ENCODE measurements at places on chromosomes 11 and 22.

GRCh38 chr11:22753416-22753815 is 76.2 kb downstream of the SVIP start:
- no peak for DNase-seq

DNA sequence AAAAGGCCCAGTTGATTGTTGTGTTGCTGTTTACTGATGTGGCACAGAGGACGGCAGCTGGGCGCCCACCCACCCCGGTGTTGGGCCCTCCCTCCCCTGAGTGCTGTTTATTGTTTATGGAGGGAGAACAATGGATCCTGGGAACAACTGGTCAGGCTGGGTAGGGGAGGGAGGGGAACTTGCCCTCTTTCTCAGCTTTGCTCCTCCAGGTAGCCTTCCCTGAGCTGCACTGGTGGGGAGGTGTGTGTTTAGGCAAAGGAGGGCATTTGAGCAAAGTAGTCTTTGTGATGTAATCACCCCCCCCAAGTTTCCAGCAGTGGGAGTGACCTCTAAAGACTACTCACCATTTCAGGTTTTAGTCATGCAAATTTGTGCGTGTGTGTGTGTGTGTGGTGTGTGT is 1035.3 kb downstream of the NTM start:
- DNase-seq: no peak

DNA sequence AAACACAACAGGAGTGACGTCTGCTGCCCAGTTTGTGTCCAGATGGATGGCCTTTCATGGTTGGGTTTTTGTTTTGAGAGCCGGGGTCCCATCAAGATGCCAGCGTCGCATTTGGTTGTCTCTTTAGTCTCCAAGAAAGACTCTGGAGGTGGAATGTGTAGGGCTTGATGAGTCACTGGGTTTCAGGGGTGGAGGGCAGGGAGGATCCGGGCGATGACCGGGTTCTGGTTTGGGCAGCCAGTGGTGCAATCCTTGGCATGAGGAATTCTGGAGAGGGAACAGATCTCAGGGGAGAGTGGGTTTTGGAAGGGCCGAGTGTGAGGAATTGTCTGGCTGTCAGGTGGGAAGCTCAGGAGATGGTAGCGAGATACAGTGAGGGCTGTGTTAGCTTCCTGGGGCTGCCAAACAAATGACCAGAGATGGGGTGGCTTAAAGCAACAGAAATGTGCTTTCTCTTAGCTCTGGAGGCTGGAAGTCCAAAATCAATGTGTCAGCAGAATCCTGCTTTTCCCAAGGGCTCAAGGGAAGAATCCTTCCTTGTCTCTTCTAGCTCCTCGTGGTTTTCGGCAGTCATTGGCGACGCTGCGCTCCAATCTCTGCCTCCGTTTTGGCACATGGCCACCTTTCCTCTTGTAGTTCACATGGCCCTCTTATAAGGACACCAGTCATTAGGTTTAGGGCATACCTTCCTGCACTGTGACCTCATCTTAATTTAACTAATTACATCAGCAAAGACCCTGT is 26.4 kb upstream of the PPFIA1 start:
- DNase-seq: no peak

DNA sequence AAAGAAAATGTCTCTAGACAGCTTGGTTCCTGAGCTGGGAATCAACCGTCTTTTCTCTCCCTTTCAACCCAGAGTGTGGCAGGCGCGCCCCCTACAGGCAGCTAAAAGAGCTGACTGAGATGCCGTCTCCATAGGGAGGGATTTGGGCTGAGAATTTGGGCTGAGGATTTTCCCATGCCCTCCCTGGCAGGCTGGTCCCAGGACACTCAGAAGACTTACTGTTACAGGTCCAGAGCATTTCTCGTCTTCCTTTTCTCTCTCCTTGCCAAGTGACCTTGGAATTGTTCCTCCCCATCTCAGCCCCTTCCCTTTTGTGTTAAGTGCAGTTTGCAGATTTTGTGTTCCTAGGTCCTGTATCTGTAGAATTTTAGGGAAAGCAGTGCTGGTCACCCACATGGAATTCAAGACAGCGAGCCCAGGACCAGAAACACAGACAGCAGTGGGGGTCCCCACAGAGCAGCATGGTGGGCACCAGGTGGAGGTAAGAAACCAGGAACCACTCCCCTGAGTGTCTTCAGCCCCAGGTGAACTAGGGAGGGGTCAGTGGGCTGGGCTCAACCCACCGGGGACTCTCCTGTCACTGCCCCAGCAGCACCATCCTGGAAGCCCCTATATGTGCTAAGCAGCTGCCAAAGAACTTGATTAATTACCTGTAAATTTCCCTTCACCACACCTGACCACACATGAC is 9.9 kb upstream of the IGLL5 start:
- DNase-seq: no peak

- DNase-seq: peak; percentile 75
Measured at GRCh38 chr11:5367448-5368074, 16.1 kb upstream of the OR51M1 start.

GRCh38 chr11:2839395-2839943 is 46.1 kb downstream of the CDKN1C start:
- DNase-seq: no peak

DNA sequence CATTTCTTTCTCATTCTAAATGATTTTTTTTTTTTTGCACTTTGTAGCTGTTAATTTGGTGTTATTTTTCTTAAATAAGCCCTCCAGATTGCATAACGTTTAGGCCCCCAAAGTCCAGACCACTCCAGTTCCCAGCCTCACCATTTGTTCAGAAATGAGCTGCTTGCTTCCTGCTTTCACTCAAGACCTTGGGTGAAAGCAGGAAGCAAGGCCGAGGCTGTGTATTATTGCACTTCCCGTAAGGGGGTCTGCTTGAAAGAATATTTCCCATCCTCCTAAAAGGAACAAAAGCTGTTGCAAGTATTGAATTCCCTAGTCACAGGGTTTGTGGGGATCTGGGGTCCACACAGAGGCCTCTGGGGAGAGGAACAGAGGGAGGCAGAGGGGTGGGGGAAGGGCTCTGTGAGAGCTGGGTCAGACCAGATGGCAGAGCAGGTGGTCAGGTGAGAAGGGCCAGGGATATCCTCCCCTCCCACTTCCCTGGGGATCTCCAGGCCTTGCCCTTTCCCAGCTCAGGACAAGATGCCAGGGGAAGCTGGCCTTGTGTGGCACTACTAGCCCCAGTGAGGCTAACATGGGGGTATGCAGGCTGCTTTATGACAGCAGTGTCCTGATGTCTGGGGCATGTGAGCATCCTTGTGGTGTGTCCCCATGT is 51.6 kb upstream of the MYEOV start:
- no peak for DNase-seq

GRCh38 chr22:35337932-35338331 is 38.2 kb downstream of the TOM1 start:
- DNase-seq: no peak
